ENCODE measurements at places on chromosomes 3 and 15. TPM values are rescaled to one million over a fixed set of nuclear protein-coding genes. Genes with fewer than 3 reads are reported as not detected.

The PIERCE2 gene
- 3.9 TPM for total RNA-seq

The CCR9 gene
- total RNA-seq = 0.30 TPM

The CGNL1 gene
- total RNA-seq = 14.5 TPM

The SLC24A5 gene
- 1.2 TPM for total RNA-seq

DNA sequence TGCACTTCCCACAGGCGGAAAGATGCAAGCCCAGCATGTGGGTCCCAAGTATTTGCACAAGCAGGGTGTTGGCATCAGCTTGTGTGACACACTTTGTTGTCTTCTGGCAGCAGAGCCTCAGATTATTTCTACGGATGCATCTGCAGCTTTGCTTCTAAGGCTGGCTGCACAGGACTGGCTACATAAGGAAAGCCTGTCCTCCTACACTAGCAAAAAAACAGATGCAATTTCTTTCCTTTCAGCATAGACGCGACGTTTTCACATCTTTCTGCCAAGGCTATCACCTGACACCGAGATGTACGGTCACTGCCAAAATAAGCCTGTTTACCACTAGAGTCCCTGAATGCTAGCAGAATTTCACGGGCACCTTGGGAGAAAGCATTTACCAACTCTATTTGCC is 13.5 kb downstream of the MRPS11 start:
- DNase-seq = no peak

DNA sequence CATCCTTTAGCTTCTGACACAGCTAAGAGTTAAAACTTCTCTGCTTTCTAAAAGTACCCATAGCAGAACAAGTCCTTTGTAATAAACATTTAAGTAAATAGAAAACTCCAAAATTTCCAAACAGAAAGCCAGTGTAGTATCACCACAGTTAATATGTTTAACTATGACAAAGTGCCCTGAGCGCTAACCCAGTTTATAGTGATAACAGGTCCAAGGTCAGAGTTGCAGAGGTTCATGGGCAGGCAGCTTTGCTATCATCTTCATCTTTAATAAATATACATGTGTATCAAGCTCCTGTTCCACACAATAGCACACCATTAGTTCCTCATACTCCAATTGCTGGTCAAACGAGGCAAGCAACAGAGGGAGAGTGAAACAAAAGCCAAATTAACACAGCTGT is 12.4 kb upstream of the TOP2B start:
- no peak for DNase-seq

DNA sequence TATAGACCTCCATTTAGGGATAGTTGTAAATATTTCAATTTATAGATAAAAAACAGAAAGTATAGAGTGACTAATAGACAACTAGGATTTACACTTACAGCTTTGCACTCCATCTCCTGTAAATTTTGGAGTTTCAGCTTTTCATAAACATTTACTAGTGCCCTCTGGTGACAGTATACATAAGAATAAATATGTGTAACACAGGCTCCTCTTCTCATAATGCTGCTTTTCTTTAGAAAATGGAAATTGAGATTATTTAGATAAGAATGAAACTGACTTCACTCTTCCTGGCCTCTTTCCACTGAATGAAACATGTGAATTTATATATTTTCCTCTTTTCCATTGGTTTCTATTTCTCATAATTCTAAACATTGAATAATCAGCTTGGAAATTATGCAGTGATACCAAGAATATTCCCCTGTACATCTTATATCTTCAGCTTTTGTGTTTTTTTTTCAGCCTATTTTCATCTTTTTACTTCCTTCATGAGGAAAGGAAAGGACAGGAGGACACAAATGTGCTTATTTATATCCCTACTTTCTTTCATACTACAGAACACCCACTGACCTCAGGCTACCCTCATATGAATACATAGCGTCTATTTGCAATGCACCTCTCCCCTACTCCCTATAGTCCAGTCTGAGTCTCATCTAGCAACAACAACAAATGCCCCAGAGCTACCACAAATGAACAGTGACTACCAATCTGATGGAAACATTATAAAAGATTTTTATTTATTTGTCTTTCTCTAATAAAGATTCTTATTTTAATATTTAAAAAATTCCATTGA is 103.1 kb upstream of the CCDC39 start:
- no peak for DNase-seq

DNA sequence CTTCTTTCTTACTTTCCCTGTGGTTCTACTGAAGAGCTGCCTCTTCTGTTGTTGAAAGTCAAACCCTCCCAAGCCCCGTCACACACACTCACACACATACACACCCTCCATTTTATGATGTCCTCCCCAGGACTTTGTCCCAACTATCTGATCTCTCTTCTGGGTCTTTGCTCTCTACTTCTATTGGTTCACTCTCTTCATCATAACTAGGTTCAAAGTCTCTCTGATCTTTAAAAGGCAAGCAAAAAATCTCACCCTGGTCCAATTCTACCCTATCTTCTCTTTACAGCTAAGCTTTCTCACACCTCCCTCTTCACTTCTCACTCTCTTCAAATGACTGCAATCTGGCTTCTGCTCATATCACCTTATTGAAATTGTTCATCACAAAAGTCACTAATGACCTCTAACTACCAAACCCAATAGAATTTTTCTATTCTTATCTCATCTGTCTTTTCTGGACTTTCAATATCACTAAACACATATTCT is 34.8 kb downstream of the LRRFIP2 start:
- no peak for DNase-seq

GRCh38 chr3:169213956-169214355 is 449.6 kb downstream of the MECOM start:
- DNase-seq = no peak

- DNase-seq = no peak
Measured at GRCh38 chr3:61936344-61936937, 375.1 kb downstream of the PTPRG start.
